CD4-positive, alpha-beta T cell (primary cell): ENCODE measurements at places on chromosomes 13 and 19.
A peak's percentile ranks its signal among the peaks of the same experiment; 100 is the strongest.

GRCh38 chr13:19633479-19634255, at the start of gene MPHOSPH8:
TSS of gene MPHOSPH8 (plus strand) at chr13:19633659. CDS start at chr13:19633749, 90 bp downstream.
- peak within 1 kb of the TSS; percentile 79 for H3K27ac ChIP-seq
- DNase-seq: peak; percentile 93
- H3K4me3 ChIP-seq: peak within 1 kb of the TSS; percentile 84
- H3K27me3 ChIP-seq: no peaks in the 10 kb centered on the region
- no peaks in the 10 kb centered on the region for H3K36me3 ChIP-seq

GRCh38 chr19:11019824-11020223, 59.0 kb downstream of the SMARCA4 start:
- H3K36me3 ChIP-seq: peaks cover 90% of the 10 kb centered on the region
- no peak for DNase-seq
- no peaks in the 10 kb centered on the region for H3K27me3 ChIP-seq
- no peak overlapping the region for H3K4me3 ChIP-seq
- no peak overlapping the region for H3K27ac ChIP-seq
- no peaks in the 10 kb centered on the region for H3K4me1 ChIP-seq

DNA sequence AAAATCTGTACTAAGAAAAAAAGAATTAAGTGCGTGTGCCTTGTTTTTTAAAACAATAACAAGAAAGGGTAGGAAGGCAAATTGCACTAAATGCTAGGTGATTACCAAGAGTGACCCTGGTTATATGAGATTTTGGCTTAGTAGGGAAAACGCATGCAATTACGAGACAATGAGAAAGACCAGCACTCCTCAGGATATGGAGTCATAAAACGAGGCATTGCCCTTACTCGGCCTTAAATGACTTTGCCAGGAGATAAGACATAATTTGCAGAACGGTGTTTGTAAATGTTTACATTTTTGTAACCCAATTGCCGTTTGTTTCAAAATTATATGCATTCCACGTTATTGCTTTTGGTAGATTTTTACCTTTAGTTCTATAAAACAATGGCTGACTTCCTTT, 179.8 kb downstream of the RBM26 start:
- no peaks in the 10 kb centered on the region for H3K36me3 ChIP-seq
- no peak overlapping the region for H3K27ac ChIP-seq
- no peak overlapping the region for H3K4me3 ChIP-seq
- no peaks in the 10 kb centered on the region for H3K4me1 ChIP-seq
- peaks cover 5% of the 10 kb centered on the region for H3K27me3 ChIP-seq

GRCh38 chr13:76944456-76944855, 3.9 kb upstream of the ACOD1 start:
- H3K4me1 ChIP-seq: no peaks in the 10 kb centered on the region
- H3K4me3 ChIP-seq: no peak overlapping the region
- H3K27me3 ChIP-seq: no peaks in the 10 kb centered on the region
- no peaks in the 10 kb centered on the region for H3K36me3 ChIP-seq
- no peak overlapping the region for H3K27ac ChIP-seq

DNA sequence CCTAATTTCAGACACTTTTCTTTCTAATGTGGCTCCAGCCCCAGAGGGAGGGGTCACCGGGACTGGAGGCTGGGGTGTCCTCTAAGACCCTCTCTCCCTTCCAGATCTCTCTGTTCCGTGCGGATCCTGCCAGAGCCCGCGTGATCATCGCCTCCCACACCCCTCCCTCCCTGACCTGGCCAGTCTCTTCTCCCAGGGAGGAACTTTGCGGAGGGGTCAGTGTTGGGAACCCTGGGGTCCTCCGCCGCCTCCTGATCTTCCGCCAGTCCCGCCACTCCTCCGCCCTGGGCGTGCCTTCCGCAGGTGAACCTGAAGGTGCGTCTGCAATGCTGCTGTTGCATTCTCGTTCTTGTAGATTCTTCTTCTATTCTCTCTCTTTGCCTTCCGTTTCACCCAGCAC, 9.1 kb downstream of the SOX21 start:
- H3K4me3 ChIP-seq: no peak overlapping the region
- H3K36me3 ChIP-seq: no peaks in the 10 kb centered on the region
- peaks cover 16% of the 10 kb centered on the region for H3K4me1 ChIP-seq
- H3K27me3 ChIP-seq: peaks cover 90% of the 10 kb centered on the region

DNA sequence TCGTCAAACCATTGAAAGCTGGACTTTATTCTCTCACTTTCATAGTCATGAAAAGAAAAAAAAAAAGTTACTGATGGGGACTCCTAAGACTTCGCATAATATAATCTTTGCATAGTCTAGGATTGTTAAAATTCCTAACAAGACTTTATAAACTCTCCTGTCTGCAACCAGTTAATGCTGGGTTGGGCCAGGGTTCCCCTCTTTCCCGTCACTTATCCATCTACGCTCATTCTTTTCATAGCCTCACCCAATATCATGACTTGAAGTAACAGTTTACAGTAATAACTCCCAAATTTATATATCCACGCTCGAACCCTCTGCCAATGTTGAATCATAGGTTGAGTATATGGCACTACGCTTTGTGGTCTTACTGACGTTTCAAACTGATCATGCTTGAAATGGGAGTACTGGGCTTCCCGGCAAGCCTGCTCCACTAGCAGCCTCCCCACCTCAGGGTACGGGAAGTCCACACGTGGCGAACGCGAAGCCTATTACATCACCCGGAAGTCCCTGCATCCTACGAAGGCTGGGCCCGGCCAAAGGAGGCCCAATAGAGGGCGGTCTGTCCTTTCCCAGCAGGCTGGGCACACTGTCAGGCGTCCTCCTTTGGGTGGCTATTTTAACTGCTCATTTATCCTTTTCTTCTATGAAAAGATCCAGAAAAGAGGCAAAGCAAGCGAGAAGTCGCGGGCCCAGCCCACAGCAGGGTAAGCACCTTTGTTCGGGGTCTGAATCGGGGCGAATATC, 694 bp upstream of the ZNF460 start:
- peaks cover 43% of the 10 kb centered on the region for H3K4me1 ChIP-seq
- H3K27me3 ChIP-seq: no peaks in the 10 kb centered on the region
- H3K4me3 ChIP-seq: peak overlapping the region; percentile 76

DNA sequence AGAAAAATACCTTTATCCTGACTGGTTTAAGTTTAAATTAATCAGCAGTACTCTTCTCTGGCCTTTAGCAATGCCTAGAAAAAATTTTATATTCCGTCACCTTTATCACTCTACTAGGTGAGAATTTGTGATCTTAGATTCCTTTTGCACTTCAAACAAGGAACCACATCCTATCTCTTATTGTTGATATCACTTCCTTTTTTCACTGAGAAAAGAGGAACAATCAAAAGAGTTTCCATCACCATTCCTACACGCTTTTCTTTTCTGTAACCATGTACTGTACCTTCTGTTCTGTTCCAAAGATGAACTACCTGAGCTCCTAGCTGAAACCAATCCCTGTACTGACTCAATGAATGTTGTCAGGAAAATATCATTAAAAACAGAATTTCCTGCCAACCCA, 1379.0 kb upstream of the MIR17HG start:
- H3K27ac ChIP-seq: no peak overlapping the region
- DNase-seq: no peak
- H3K4me3 ChIP-seq: no peak overlapping the region
- H3K4me1 ChIP-seq: no peaks in the 10 kb centered on the region
- no peaks in the 10 kb centered on the region for H3K36me3 ChIP-seq

GRCh38 chr13:81207636-81208035, 866.7 kb upstream of the SPRY2 start:
- H3K27me3 ChIP-seq: no peaks in the 10 kb centered on the region
- no peaks in the 10 kb centered on the region for H3K4me1 ChIP-seq
- no peak overlapping the region for H3K27ac ChIP-seq
- no peak overlapping the region for H3K4me3 ChIP-seq

GRCh38 chr13:110067355-110068175, 239.4 kb downstream of the COL4A1 start:
- no peaks in the 10 kb centered on the region for H3K36me3 ChIP-seq
- H3K27ac ChIP-seq: no peak overlapping the region
- no peaks in the 10 kb centered on the region for H3K4me1 ChIP-seq

GRCh38 chr19:46759206-46759605, 13.0 kb upstream of the STRN4 start:
- DNase-seq: no peak
- no peak overlapping the region for H3K27ac ChIP-seq
- peaks cover 11% of the 10 kb centered on the region for H3K4me1 ChIP-seq
- peaks cover 6% of the 10 kb centered on the region for H3K36me3 ChIP-seq
- no peak overlapping the region for H3K4me3 ChIP-seq
- H3K27me3 ChIP-seq: no peaks in the 10 kb centered on the region

GRCh38 chr19:5321851-5322681, 18.5 kb downstream of the PTPRS start:
- H3K4me3 ChIP-seq: no peak overlapping the region
- peaks cover 7% of the 10 kb centered on the region for H3K4me1 ChIP-seq
- no peaks in the 10 kb centered on the region for H3K36me3 ChIP-seq
- no peak for DNase-seq
- peaks cover 27% of the 10 kb centered on the region for H3K27me3 ChIP-seq

DNA sequence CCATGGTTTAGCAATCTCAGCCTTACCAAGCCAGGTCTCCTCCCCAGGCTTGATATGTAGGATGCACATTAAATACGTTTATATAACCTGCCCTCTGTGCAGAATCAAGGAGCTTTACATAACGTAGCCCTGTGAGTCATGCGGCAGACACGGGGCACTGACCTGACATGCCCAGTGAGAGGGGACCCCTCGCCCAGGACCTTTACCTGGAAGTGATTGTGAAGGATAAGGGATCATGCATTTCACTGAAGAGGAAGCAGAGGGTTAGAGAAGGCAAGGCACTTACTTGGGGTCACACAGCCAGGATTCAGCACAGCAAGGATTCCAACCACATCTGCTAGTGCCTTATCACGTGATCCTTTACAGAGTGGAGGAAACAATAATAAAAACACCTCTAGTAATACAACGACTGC, 18.9 kb upstream of the FOSB start:
- H3K4me3 ChIP-seq: peak overlapping the region; percentile 77
- peaks cover 3% of the 10 kb centered on the region for H3K36me3 ChIP-seq
- peaks cover 66% of the 10 kb centered on the region for H3K4me1 ChIP-seq
- no peak for DNase-seq
- H3K27ac ChIP-seq: peak overlapping the region; percentile 99

DNA sequence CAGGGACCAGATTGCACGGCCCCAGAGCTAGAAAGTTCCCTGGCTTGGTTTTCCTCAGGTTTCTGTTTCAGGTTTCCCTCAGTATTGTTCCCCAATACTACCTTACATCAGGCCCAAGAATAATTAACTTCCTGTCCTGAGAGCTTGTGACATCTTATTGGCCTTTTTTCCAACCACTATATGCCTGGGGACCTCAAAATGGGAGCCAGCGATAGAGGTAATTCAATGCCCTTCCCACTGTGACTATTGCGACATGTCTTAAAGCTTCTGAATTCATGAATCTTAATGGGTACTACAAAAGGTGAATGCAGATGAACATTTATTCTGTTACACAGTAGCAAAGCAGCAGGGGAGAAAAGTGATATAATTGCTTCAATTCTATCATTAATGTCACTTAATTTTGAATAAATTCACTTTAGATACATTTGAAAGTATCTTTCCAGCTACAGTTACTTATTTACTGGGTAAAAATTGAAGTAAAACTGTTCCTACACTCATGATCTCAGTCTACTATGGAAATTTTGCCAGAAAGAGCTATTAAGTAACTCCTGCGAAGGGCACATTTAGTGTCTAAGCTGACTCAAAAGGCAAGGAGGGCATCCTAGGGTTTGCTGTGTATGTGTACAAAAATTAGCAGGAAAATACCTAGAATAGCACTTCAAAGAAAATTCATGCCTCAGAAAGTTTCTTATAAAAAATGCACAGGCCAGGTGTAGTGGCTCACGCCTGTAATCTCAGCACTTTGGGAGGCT, 4.1 kb downstream of the CRYL1 start:
- H3K27ac ChIP-seq: no peak overlapping the region
- H3K4me3 ChIP-seq: no peak overlapping the region
- peaks cover 15% of the 10 kb centered on the region for H3K4me1 ChIP-seq
- DNase-seq: no peak

- no peak for DNase-seq
- H3K27me3 ChIP-seq: no peaks in the 10 kb centered on the region
- H3K4me3 ChIP-seq: no peak overlapping the region
- no peak overlapping the region for H3K27ac ChIP-seq
These were observed 59.2 kb upstream of the MYCBP2 start for GRCh38 chr13:77386046-77386445.

GRCh38 chr13:112943309-112944125, 25.5 kb upstream of the MCF2L start:
- peaks cover 11% of the 10 kb centered on the region for H3K27me3 ChIP-seq
- DNase-seq: no peak
- no peaks in the 10 kb centered on the region for H3K36me3 ChIP-seq
- peak overlapping the region; percentile 45 for H3K4me3 ChIP-seq
- peaks cover 16% of the 10 kb centered on the region for H3K4me1 ChIP-seq

- no peaks in the 10 kb centered on the region for H3K36me3 ChIP-seq
- H3K4me1 ChIP-seq: no peaks in the 10 kb centered on the region
- no peak overlapping the region for H3K4me3 ChIP-seq
- H3K27me3 ChIP-seq: no peaks in the 10 kb centered on the region
- no peak overlapping the region for H3K27ac ChIP-seq
These were observed 308.3 kb downstream of the TBC1D4 start for GRCh38 chr13:75173457-75174356.

DNA sequence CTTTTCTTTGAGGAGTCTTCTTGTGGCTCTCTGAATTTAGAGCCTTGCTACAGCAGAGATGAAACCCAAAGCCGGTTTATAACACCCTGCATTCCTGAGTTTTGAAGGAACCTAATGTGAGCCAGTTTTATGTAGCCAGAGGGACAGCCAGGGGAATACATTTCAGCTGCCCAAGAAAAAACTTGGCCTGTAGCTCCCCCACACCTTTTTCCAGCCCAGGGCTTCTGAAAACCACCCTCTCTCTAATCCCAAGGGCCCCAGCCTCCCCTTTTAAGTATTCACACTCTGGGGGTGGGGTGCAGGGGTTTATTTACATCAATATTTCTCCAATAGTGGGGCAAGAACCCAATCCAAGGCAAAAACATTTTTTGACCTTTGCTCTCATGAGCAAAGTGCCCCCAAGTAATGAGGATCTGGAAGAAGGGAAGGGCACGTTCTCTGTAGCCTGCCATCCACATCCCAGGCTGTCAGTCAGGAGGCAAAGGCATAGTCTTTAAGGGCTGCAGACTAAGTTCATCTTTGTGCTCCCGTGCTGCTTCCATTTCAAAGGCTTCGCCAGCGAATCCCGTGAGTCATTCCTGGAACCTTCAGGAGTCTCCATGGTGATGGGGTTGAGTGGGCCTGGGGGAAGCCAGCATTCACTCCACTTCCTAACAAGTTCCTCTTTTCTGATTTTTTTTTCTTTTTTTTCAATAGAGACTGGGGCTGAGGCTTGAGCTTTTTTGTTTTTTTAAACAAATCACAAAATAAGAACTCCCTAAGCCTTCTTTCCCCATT, 33.2 kb upstream of the MEDAG start:
- H3K27ac ChIP-seq: no peak overlapping the region
- no peaks in the 10 kb centered on the region for H3K4me1 ChIP-seq
- no peak overlapping the region for H3K4me3 ChIP-seq
- no peaks in the 10 kb centered on the region for H3K36me3 ChIP-seq
- DNase-seq: no peak
